ENCODE measurements at places on chromosomes 12 and 14.

GRCh38 chr12:43586646-43587245 lies 34.7 kb upstream of the ADAMTS20 start:
- DNase-seq = no peak

DNA sequence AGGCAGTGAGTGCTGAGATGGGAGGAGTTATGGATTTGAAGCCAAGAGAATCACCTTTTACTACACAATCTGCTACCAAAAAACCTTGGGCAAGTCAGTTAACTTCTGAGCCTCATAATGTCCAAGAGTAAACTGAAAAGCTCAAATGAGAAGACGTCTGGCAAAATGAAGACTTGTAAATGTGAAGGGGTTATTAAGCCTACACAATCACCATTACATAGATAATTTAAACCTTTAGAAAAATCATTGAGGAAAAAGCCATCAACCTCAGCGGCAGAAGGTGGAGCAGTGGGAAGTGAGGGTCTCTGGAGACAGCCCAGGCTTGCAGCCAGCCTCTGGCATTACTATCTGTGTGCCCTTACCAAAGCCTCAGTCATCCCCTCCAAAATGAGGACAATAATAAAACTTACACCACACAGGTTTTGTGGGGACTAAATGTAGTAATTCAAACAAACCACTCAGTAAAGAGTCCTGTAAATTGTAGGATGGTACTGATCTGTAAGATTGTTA lies 50.5 kb upstream of the CCDC175 start:
- no peak for DNase-seq

- no peak for DNase-seq
These were observed 29.3 kb downstream of the DUSP16 start for GRCh38 chr12:12533238-12533829.

DNA sequence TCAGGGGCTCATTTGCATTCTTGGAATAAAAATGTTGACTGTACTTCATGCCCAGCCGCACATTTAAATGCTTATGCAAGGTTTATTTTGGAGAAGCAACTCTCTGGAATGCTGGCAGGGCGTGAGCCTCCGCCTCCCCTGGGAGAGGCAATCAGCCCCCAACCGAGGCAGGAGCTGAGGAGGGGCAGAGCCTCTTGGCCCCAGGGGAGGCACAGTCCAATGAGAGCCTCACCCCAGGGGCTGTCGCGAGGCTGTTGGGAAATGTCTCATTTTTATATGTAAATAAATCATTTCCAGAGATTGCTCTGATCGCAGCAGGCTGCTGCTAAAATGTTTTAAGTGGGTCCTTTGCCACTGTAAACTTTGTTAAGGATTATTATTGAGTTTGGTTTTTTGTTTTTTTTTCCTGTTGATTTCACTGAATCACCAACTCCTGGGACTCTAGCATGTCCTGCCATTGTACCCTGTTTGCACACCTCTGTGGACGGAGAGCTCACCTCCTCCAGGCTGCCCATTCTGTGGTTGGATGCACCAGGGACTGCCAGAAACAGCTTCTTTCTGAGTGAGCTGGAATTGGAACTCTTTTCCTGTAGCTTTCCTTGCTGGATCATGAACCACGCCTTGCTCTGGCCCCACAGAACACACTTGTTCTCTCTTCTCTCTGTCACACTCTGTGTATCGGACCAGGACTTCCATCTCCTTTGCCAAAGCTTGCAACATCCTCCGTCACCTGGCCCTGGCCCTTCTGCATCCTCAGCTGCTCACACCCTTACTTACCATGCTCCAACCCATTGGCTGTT lies 46.9 kb upstream of the FAM181A start:
- DNase-seq = no peak

GRCh38 chr12:85076688-85077430 lies 40.7 kb downstream of the LRRIQ1 start:
- DNase-seq = no peak

DNA sequence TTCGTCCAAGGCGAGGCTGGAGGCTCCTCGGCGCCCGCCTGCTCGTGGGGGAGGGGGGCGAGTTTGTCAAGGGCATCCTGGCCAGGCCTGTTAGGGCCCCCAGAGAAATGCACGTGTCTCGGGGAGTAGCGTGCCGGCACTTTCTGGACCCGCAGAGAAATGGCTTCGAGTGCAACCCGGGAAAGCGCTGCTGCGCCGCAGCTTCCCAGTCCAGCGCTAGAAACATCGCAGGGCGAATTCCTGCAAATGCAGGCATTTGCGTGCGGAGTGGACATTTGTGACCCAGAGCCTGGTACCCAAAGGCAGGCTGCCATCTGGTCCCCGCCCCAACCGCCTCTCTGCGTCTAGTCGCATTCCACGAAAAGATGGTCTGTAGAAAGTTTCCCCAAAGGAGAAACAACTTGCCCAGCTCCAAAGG lies 756 bp downstream of the LGR5 start:
- DNase-seq = no peak

GRCh38 chr12:47509398-47509851 lies 196.4 kb downstream of the RPAP3 start:
- DNase-seq = no peak

- no peak for DNase-seq
These were observed 1162.4 kb downstream of the SLC16A7 start for GRCh38 chr12:60758224-60758623.

DNA sequence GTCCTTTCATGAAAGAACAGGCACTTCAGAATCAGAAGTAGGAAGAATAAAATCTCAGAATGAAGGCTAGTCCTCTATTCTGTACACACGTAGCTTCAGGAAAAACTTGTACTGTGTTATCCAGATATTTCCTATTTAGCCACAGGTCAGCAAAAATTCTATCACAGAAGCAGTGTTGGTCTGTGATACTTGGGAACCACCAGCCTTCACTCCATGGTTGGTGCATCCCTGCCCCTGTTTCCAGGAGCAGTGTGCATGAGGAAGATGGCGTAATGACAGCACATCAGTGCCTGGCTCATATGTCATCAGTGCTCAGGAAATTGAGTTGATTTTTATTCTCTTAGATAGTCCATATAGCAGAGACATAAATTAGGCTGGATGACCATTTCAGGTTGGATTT lies 87.7 kb downstream of the SAMD4A start:
- no peak for DNase-seq

DNA sequence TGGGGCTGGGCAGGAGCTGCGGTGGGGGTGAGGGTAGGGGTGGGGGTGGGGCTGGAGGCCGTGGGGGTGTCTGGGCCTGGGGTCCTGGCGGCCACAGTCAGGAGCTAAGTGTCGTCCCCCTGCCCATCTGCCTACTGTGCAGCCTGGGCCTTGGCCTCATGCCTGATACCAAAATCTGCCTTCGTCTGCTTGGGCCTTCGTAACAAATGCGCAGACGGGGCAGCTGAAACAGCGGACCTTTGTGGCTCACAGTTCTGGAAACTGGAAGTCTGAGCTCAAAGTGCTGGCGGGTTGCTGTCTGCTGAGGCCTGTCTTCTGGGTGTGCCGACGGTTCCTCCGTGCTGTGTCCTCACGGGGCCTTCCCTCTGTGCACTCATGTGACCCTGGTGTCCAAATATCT lies 61.7 kb downstream of the KIF26A start:
- DNase-seq = no peak

DNA sequence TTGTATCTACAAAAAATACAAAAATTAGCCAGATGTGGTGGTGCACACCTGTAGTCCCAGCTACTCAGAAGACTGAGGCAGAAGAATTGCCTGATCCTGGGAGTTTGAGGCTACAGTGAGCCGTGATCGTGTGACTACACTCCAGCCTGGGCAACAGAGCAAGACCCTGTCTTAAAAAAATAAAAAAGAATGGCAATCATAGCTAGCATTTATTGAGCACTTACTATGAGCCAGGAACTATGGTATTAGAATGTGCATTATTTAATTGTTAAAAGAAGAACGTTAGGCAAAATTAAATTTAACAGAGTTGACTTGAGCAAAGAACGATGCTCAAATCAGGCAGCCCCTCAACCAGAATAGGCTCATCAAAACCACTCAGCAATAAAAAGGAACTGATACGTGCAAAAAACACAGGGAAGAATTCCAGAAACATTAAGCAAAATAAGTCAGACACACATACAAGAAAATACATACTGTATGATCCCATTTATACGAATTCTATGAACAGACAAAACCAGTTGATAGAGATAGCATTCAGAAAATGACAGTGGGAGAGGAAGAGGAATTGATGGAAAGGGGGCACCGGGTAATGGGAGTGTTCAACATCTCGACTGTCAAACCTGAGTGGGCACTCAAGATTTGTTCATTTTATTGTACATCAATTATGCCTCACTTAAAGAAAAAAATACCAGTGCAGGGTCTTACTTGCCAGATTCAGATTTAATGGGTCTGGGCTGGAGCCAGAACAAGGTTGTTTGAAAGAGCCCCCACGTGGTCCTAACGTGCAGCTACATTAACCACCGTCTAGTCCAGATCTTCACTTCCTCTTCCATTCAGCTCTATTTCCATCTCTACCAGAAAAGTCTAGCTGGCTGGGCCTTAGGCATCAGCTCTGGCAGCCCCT lies 8.0 kb downstream of the SCNN1A start:
- DNase-seq = no peak

GRCh38 chr14:71592361-71592760 lies 339.9 kb upstream of the RGS6 start:
- no peak for DNase-seq

- no peak for DNase-seq
These were observed 148.7 kb downstream of the SLC16A7 start for GRCh38 chr12:59744564-59744963.

- no peak for DNase-seq
These were observed 248.9 kb downstream of the SLC16A7 start for GRCh38 chr12:59844750-59845149.

- DNase-seq = no peak
These were observed 54.6 kb upstream of the DICER1 start for GRCh38 chr14:95211721-95212504.

DNA sequence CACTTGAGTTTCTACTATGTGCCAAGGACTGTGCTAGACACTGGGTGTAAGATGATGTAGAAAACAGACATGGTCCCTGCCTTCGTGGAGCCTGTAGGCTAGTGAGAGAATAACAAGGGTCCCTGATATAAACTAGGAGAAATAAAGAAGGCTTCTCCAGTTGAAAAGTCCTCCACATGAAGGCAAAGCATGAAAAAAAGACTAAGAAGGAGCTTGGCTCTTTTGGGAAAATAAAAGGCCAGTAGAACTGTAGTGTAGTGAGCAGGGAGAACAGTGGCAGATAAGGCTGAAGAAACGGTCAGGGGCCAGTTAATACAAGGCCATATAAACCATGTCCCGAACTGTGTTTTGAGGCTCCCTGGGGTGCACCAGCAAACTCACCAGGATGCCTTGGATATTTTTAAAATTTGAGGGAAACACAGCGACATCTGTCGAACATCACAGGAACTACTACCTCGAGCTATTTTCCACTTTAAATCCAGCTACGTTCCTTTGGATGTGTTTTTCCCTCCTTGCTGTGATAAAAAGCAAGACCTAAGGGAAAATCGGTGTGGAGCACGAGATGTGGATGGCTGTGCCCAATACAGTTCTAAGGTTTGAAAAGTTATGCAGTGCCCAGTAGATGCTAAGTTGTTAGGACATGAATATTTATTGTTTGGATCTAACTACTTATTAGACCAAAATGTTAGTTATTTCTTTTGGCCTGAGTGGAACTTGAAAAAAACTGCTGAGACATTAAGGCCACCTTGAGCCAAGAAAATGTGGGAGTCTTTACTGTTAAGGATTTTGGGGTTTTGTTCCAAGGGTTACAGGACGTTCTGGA lies 8.5 kb upstream of the CFL2 start:
- peak; percentile 50 for DNase-seq

- DNase-seq = no peak
These were observed 101.9 kb downstream of the GAS2L3 start for GRCh38 chr12:100675432-100675831.

DNA sequence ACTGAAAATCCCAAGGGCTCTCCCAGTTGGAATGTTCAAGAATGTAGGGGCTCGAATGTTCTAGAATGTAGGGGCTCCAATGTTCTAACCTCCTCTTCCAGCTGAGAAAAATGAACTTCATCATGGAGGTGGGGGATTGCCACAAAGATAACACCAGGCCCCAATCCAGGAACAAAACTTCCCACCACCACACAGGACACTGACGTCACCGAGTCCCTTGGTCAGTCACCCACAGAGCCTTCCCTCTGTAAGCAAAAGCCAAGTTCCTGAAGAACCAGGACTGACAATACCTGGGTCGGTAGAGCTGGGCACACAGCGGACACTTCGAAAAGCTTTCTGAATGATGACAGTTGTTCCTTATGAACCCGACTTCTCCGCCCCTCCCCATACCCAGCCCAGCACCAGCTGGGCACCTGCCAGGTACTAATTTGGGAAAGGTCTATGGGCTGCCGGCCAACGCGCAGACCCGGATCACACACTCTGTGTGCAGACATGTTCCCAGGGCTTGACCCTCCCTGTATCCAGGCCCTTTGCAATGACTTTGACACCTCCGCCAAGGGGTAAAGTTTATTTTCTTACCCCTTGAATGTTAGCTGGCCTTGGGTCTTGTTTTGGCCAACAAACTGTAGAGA lies 18.9 kb downstream of the ITPK1 start:
- DNase-seq = no peak

- DNase-seq = no peak
These were observed 17.4 kb downstream of the RFC5 start for GRCh38 chr12:118033902-118034301.

- DNase-seq = peak; percentile 12
These were observed 60.6 kb upstream of the DIO3 start for GRCh38 chr14:101500681-101501080.

- DNase-seq = no peak
These were observed 68.2 kb upstream of the MDM1 start for GRCh38 chr12:68400226-68400829.

DNA sequence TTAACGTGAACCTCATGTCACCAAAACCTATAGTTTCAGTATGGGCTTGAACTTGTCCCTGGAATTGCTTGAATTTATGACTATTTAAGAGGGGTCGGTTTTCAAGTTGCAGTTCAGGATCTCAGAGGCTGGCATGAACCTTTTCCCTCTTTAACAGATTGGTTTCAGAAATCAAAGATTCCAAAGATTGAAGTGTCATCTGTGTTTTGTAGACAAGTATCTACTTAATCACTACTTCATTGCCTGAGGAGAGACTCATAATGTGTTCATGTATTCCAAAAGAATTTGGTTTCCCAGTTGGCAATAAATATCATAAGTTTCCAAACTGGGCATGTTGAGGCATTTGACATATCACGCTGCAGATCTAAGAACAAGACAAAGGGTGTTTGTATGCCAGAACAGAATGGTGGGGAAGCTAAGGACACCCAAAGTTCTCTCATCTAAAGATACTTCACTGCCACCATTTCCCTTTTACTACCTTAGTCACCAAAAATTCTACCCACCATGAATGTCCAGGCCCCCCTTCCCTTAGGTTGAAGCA lies 199.5 kb downstream of the NUAK1 start:
- no peak for DNase-seq

DNA sequence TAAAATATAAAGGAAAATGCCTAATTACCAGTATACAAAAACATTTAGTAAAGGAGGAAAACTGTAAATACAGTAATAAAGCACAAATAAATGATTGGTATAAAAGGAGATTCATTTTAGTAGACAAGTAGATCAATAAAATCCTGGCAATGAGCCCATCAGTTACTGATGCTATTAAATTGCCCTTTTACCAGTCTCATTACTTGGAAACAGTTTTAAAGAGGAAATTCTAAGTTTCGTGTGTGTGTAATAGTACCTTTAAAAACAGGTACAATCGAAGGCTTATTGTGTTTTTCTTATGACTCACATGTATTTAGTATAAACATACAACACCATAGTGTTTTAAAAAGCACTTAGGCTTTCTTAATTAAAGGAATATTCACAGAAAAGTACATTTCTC lies 46.4 kb upstream of the SYT10 start:
- no peak for DNase-seq
